ENCODE measurements at places on chromosomes 13 and 19.

DNA sequence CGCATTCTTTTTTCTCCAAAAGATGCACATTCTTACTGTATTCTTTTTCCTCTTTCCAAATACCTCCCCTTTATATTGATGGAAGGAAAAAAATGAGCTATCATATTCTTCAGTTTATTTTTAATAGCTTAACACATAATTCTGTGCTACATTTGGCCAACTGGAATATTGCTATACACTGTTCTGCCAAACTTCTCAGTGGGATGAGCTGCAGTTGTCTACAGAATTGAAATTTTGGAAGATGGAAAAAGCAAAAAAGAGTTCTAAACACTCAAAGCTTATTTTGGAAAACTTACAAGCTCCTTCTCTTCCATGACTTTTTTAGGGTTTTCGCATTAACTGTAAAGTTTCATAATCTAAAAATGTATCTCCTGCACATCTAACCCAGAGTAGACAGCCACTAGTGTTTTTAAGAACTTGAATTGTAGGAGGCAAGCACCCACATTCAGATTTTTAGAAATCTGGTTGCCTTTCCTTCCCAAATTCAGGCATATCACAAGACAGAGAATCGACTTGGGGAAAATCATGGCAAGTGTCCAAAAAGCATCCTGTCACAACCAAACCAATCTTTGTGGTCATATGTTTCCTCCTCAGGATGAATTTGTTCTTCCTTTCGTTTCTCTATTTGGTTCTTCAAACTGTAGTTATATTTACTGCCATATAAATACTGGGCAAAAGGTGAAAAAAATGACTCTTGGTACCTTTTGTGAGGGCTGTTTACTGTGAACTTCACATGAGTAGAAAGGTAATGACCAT is 111.4 kb upstream of the FRY start:
- DNase-seq: no peak

DNA sequence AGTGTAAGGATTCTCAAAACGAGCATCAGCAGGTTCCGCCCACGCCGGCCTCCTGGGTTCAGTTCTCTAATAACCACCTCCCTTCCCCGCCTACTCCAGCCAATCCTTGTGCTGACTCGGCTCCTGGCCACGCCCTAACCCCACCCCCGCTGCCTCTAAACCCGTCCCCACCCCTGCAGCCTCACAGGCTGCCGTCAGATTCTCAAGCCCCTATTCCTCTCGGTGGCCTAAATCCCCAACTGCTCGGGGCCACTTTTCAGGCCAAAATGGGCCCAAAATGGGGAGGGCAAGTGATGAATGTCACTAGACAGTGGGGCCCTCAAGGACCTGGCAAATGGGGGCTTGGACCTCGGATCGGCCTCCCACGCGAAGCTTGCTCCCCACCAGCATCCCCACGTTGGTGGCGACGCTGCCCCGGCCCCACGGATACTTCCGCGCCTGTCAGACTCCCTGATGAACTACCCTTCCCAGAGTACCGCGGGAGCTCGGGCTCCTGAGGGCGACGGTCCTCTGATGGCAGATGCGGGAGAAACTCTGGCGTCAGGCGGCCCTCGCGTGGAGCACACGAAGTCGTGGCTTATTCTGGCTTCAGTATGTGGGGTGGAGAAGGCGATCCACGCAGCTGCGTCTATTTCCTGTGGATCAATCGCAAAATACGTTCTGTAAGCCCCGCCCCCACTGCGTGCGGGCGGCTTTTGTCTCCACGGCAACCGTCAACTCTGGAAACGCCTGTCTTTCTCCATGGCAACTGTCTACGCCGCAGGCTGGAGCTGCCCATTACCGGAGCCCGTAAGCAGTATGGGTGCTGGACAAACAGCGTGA is 24.8 kb downstream of the ZNF473 start:
- DNase-seq: peak; percentile 88

DNA sequence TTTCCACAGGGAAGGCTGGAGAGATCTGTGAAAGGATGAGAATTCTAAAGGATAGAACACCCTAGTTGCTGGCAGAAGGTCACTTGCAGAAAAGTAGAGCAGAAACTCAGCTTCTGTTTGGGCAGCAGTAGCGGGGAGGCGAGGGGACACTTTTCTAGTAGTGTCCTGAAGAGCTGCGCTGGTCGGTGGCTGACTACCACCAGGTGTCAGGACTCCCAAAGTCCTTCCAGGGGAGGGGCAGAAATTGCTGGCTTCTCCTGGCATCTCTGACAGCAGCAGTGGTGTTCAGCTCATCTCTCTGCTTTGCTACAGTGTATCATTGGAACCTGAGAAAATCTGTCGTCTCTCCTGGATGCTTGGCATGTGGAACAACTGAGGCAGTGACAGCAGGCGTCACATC is 120.9 kb downstream of the ZDHHC20 start:
- DNase-seq: no peak

DNA sequence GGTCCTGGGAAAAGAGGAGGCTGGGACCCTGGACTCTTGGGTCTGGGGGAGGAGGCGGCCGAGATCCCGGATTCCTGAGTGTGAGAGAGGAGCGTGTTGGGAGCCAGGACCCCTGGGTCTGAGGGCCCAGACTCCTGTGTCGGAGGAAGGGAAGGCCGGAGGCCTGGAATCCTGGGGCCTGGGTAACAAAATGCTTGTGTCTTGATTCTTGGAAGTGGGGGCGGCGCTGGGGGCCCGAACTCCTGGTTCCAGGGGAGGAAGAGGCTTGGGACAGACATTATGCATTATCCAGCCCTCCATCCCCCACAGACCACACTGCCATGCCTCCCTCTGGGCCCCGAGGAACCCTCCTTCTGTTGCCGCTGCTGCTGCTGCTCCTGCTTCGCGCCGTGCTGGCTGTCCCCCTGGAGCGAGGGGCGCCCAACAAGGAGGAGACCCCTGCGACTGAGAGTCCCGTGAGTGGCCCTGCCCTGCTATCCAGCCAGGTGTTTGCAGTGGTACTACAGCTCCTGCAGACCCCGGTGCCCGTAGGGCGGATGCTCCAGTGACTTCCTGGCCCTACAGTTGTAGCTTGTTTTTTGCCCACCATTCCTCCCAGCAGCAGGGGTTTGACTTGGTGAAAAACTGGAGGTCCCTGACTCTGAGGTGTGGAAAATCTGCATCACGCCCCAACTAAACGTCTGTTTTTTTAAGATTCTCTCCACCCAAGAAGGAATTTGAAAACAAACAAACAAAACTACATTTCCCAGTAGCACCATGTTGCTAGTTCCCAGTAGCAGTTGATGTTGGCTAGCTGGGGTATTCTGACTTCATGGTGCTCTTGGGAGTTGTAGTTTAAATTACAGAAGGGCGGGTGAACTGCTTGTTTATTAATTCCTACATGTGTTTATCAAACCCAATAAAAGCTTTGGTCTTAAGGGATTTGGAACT is 630 bp downstream of the NUCB1 start:
- DNase-seq: no peak

- peak; percentile 17 for DNase-seq
Measured at GRCh38 chr13:21478881-21479808, 20.0 kb upstream of the ZDHHC20 start.

- DNase-seq: peak; percentile 75
Measured at GRCh38 chr19:11125994-11126685, 29.4 kb downstream of the SPC24 start.

DNA sequence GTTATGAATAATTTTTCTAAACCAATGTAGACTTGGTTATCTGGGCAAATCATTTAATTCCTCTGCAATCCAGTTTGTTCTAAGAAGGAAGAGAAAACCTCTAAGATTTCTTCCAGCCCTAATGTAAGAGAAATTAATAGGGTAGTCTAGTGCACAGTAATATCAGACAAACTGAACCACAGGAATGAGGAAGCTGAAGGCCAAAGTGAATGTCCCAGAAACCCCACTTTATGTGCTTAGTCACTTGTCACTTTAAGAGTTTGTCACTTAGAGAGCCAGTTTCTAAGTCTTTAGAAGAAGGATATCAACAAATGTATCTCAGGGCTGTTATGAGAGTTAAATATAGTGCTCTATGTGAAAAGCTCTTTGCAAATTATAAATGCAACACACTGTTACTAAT is 750.6 kb downstream of the DIAPH3 start:
- DNase-seq: no peak

DNA sequence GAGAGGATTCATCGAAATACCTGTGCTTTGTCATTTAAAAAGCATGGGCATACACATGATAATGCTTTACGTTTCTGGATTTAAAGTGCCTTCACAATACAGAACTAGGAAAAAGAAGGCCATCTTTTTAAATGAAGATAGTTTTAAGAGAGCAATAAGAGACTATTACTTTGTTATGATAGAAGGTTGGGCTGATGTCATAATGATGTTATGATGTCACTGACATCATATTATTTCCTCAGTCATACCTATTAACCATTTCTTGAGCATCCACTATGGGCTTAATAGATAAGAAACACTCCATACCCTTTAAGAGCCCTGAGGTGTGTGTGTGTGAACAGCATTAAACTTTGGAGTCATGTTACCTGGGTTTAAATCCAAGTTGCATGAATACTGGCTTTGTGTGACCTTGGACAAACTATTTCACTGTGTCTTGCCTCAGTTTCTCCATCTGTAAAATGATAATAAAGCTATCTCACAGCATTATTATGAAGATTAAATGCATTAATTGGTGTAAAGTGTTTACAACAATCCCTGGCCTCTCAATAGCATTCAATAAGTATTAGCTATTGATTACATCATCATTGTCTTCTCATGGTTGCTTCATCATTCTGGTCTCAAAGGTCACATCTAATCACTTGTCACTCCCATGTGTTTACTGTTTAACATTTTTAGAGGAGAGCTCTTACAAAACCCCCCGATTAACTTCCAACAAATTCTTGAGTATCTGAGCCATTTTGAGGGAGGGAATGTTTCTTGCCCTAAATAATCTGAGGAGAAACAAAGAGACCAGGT is 11.1 kb downstream of the ZNF181 start:
- no peak for DNase-seq

GRCh38 chr13:42487221-42487620 is 86.7 kb upstream of the TNFSF11 start:
- DNase-seq: no peak

GRCh38 chr13:90427322-90428272 is 919.9 kb upstream of the MIR17HG start:
- DNase-seq: no peak

- DNase-seq: no peak
Measured at GRCh38 chr19:2546128-2547032, 70.5 kb downstream of the GADD45B start.

- no peak for DNase-seq
Measured at GRCh38 chr13:98526182-98526512, 50.8 kb downstream of the STK24 start.

DNA sequence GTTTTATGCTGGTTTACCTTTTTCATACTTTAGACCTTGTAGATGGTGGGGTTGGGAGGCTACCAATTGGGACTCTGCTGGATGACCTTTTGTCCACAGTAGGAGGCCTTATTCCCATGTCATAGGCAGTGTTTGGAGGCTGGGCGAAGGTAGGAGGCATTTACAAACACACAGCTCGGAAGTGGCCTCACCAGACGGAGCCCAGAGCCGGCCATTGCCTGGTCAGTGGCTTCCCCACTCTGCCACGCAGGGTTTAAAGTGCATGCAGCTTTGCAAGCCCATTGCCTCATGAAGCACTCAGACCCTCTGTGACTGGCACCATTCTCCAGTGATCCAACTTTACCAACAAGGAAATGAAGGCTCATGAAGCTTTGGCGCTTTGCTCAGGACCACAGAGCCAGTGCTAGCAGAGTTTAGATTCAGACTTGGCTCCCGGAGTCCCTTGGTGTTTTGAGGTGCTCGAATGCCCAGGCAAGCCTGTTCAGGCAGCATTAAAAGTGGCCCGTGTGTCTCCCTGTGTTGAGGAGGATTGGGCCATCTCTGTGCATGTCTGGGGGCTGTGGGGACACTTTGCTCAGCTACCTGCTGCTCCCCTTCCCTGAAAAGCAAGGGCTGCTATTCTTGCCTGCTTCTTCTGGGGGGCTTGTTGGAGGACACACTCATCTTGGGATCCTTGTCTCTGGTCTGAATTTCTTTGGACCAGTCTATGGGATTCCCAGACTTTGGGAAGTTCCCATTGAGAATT is 148.7 kb downstream of the ZNF536 start:
- DNase-seq: no peak

- DNase-seq: no peak
Measured at GRCh38 chr13:73939071-73939380, 195.2 kb downstream of the KLF12 start.

- no peak for DNase-seq
Measured at GRCh38 chr19:40594657-40595091, 6.5 kb upstream of the LTBP4 start.

- no peak for DNase-seq
Measured at GRCh38 chr13:20671789-20672188, 31.7 kb upstream of the IL17D start.

DNA sequence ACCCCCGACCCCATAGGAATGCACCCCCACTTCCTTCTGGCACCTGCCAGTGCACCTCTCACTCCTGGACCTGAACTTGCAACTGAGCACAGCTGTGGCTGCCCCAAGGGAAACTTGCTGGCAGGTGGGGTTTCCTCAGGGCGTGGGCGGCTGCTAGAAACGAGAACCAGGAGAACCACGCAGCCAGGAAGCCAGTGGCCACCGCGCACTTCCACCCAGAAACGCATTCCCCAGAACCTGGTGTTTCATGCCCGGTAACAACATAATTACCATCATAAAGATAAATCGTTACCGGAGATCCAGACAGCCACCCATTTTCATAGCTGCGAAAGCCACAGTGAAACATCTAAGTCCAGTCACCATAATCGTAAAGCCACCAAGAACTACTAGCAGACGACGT is 75.2 kb upstream of the C13orf46 start:
- DNase-seq: peak; percentile 73

GRCh38 chr13:47326061-47326460 is 429.2 kb upstream of the HTR2A start:
- DNase-seq: no peak

GRCh38 chr13:42168496-42168895 is 103.5 kb upstream of the AKAP11 start:
- no peak for DNase-seq

DNA sequence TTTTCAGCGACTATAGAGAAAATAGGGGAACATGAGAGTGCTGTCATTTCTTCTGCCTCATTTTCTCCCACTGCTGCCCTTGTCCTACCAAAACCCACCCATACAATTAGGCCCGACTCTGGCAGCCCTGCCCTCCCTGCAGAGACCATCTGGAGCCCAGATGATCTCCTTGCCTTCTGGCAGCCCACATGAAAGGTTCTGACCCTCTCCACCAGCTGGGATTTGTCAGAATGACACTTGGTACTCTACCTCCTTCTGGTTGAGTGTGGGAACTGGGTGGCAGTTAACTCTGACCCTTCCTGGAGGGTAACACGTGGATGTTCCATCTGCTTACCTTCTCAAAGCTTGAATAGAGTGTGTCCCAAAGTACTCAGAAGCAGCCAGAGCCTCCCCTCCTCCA is 21.0 kb upstream of the SIAH3 start:
- DNase-seq: no peak

DNA sequence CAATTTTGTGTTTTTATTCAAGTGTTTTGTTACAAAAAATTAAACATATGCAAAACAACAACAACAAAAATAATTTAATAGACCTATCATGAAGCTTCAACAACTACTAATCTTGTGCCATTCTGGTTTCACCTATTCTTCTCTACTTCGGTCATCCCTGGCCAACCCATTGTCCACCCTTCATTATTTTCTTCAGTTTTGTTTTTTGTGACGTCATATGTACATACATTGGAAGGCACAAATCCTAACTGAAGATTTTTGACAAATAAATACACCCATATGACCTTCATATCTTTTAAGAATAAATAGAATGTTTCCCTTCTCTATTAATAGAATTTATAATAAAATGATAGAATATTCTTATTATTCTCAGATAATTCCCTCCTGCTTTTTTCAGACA is 69.2 kb downstream of the ZNF429 start:
- DNase-seq: no peak

GRCh38 chr19:49664171-49665035 is 1.3 kb downstream of the IRF3 start:
- peak; percentile 90 for DNase-seq
